Uterus (tissue), 4 donors: ENCODE measurements at places on chromosomes 7 and 10. TPM values are rescaled to one million over a fixed set of nuclear protein-coding genes. Genes with fewer than 3 reads are reported as not detected.

- no peak for DNase-seq
Measured at GRCh38 chr7:19663816-19664462, 44.9 kb downstream of the POLR1F start.

DNA sequence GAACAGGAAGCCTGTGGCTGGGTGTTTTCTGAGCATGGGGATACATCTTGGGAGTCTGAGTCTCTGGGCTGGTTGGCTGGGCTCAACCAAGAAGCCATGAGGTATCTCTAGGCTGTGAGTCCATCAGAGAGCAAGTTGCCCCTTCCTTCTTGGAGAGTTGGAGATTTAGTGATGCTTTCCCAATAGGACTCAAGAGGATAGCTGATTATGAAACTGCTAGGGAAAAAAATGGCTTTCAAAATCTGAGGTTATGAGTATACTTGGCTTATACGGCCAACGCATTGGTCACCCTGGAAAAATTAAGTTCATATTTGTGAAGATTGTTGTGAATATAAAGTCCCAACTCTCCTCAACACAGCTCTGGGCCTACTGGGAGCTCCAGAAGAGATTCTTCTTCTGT is 162.7 kb upstream of the KMT2E start:
- DNase-seq = no peak

- no peak for DNase-seq
Measured at GRCh38 chr7:132114411-132114810, 461.9 kb downstream of the PLXNA4 start.

- no peak for DNase-seq
Measured at GRCh38 chr10:80462299-80462980, 8.3 kb downstream of the TSPAN14 start.

DNA sequence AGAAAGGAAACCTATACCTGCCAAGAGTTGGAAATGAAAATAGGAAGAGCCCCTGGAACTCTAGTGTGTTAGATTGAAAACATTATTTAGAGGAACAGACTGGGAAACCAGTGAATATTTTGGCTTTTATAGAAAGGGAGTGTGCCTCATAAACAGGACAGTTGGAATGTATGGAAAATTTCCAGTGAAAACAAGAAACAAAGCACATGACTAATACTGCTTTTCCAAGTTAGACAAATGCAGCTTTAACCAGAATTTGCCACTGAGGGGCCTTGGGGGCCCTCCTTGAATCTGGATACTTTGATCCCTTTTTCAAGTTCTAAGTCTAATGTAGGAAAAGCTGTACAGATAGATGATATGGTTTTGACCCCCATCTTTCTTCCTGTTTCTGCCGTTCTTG is 21.2 kb downstream of the ITGB8 start:
- no peak for DNase-seq

The GDF10 gene
- not detected for total RNA-seq

The PLEKHS1 gene
- not detected for total RNA-seq

The CRHR2 gene
- not detected for total RNA-seq

The NME8 gene
- total RNA-seq = not detected

The ENTPD7 gene
- total RNA-seq = 1.2 TPM

The ZNF775 gene
- 2.0 TPM for total RNA-seq

The PRSS37 gene
- not detected for total RNA-seq
